ENCODE measurements at places on chromosomes 7 and 10.

GRCh38 chr7:125814100-125814499 lies 884.5 kb upstream of the POT1 start:
- no peak for DNase-seq

DNA sequence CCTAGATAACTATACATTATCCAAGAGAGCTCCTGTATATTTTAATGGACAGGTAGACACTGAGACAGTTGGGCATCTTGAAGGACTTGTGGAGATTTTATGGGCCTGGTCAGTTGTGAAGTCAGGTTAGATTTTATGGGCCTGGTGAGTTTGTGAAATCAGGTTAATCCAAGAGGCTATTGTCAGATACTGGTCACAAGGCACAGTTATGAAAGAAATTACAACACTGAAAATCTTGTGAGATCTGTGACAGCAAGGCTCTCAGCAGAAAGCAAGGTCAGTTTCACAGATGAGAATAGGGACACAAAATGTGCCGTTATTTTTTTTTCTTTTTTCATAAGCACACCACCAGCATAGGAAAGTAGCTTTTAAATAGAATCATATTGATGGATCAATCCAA lies 167.6 kb downstream of the VTI1A start:
- no peak for DNase-seq

GRCh38 chr7:52727632-52728031 lies 307.8 kb upstream of the POM121L12 start:
- no peak for DNase-seq

- DNase-seq: peak; percentile 81
Measured at GRCh38 chr10:101214446-101215396, 14.5 kb downstream of the LBX1 start.

DNA sequence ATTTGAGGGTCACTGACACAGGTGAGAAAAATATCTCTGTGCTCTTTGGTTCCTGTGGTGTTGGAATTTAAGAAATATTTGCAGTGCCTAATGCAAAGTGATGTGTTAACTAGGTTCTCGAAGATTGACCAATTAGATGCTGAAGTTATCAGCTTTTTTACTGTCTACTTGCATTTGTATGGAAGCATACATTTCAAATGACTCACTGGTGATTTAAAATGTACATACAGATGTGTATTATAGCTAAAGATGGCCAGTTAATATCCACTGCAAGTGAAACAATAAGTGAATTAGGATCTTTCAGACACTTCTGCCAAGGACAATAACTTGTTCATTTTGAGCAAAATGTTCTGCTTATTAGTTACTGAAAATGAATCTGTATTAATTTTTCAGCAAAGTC lies 205.0 kb downstream of the FANK1 start:
- no peak for DNase-seq
